Neuronal stem cell (in vitro differentiated cells): ENCODE measurements at places on chromosomes 1 and 21.

DNA sequence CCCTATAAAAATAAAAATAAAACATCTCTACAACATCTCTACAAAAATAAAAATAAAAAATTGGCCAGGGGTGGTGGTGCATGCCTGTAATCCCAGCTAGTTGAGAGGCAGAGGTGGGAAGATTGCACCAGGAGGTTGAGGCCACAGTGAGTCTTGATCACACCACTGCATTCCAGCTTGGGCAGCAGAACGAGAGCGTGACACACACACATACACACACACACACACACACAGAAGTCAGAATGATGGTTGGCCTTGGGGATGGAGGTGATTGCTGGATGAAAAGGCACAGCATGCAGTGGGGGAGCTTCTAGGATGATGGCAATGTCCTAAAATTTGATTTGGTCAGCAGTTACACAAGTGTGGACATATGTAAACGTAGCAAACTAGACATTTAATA, 69.7 kb upstream of the SOD1 start:
- no peak for DNase-seq

DNA sequence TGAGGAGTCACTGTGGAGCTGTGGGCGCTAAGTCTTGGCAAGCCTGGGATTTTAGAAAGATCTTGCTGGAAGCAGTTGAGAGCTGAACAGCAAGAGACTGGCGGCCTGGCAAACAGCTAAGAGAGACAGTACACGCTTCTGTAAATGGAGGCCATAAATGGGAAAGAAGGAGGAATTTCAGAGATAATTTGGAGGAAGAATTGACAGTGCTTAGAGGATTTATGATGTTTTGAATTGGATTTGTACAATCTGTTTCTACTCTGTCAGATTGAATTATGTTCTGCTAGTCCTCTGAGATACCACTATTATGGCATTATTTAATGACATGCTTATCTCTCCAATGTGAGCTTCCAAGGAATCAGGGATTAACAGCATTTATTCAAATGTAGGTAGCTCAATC, 50.1 kb downstream of the ABCA4 start:
- DNase-seq: no peak

- DNase-seq: no peak
These were observed 1.1 kb downstream of the KCND3 start for GRCh38 chr1:111988377-111988742.

GRCh38 chr1:153543736-153544135, 1.9 kb downstream of the S100A4 start:
- no peak for DNase-seq

- no peak for DNase-seq
These were observed 8.2 kb upstream of the MYOM3 start for GRCh38 chr1:24119859-24120756.

- no peak for DNase-seq
These were observed 15.3 kb upstream of the GBP5 start for GRCh38 chr1:89288051-89288340.

DNA sequence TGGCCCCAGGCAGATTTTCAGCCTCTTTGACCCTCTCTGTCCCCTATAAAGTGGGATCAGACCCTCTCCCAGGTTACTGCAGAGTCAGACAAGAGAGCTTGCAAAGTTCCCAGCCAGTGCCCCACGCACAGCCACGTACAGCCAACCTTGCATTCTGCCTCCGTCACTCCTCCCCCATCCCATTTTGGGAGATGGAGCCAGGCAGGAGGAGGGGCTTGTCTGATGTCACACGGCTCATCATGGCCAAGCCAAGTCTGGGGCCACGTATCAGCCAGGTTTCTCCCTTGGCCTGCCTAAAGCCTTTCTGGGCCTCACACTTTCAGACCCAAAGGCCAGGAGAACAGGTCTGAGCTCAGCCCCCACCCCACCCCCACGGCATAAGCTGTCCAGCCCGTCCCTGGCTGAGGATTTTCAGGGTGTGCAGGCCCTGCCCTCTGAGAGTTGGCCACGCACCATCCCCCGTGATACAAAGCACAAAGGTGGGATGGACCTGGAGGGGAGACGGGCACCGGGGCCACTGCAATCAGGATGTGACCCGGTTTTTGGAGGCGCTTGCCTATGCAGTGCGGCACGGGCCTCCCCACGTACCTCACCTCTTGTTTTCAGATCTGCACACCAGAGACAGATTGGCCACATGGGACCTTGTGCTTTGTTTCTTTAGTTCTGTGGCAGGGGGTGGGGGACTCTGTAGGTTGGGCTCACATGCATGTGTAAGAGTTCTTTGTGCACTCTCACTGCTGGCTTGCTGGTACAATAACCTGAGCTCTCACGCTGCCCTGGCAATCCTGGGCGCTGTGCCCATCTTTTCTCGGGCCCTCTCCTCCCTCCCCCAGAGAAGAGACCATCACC, 47.6 kb downstream of the TRIM11 start:
- DNase-seq: no peak

- DNase-seq: no peak
These were observed 32.4 kb upstream of the CAMSAP2 start for GRCh38 chr1:200706111-200706814.

GRCh38 chr1:48007047-48007446, 9.9 kb upstream of the TRABD2B start:
- no peak for DNase-seq

- peak; percentile 41 for DNase-seq
These were observed 106.4 kb downstream of the HMGB4 start for GRCh38 chr1:33970148-33970825.

GRCh38 chr1:228901936-228902681, 166.8 kb downstream of the RHOU start:
- DNase-seq: no peak

- no peak for DNase-seq
These were observed 171.8 kb downstream of the FCRL5 start for GRCh38 chr1:157380523-157380922.

GRCh38 chr1:101394041-101394440, 157.2 kb downstream of the S1PR1 start:
- DNase-seq: no peak

DNA sequence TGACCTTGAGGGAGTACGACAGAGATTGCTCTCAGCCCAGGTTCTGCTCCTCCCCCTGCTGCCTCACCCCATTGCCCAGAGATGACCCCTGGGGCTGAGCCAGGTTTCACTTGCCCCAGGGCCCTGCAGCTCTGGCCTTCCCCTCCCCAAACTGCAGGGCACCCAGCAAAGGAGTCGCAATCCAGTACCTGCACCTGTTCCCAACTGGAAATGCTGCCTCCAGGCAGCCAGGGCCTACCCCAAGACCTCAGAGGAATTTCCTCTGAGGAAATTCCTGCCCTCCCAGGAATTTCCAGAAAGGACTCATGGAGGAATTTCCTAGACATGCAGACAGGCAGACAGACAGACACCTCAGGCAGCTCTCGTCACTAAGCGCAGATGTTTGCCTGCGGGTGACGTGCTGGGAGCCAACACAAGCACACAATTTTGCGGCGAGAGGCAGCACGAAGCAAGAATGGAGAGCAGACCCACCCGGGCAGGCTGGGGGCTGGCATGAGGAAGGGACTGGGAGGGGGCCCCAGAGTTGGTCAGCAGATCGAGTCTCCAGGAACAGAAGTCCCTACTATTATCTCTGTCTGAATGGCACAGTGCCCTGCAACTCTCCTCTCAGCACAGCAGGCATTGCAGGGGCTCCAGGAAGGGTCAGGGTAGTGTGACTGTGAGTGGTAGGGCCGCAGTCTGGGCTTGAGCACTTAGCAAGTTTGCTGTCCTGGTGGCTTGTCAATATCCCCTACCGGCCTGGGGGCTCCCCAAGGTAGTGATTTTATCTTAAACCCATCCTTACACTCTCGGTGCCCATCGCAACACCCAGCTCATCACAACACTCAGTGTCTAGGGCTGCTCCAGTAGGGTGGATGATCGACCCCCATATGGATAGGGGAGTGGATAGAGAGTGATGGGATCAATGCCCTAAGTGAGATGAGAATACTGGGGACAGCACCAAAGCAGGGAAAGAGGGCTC, 2.9 kb upstream of the EFNA1 start:
- no peak for DNase-seq

- no peak for DNase-seq
These were observed 75.1 kb downstream of the CNST start for GRCh38 chr1:246641394-246641793.

DNA sequence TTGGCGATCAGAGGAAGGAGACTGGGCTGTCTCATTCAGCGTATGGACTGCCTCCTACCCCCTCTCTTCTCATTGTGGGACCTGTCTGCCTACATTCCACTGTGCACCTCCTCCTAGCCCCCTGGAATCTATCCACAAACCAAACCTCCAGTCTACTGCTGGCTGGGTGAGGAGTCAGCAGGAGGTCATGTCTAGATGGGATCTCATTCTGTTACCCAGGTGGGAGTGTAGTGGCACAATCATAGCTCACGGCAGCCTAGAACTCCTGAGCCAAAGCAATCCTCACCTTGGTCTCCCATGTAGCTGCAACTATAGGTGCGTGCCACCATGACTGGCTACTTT, 18.0 kb upstream of the TTC22 start:
- no peak for DNase-seq

GRCh38 chr1:35640380-35641232, 720 bp downstream of the PSMB2 start:
- no peak for DNase-seq

- no peak for DNase-seq
These were observed 17.3 kb upstream of the TNFSF4 start for GRCh38 chr1:173224280-173224892.

DNA sequence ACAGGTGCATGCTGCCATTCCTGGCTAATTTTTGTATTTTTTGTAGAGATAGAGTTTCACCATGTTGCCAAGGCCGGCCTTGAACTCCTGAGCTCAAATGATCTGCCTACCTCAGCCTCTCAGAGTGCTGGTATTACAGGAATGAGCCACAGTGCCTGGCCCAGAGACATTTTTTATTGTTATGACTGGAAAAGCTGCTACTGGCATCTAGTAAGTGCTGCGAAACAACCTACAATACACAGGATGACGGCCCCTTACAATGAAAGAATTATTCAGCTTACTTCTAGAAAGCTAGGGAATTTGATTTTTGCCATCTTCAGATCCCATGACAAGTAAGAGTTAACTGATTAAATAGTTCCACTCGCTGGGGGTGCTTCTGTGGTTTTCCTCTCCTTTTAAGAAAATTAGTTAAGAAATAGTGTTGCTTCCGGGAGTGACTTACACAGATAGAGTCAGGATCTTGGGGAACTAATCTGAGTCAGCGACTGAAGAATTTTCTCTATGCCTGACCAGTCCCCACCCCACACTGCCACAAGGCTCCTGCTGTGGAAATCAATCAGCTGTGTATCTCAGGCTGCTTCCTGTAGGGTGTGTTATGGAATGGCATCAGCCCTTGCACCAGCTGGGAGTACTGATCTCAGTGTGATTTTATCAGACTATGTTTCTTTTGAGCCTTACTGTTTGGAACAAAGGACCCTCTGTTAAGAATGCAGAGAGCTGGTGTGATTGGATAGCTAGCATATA, 93.0 kb upstream of the BMP8A start:
- no peak for DNase-seq

DNA sequence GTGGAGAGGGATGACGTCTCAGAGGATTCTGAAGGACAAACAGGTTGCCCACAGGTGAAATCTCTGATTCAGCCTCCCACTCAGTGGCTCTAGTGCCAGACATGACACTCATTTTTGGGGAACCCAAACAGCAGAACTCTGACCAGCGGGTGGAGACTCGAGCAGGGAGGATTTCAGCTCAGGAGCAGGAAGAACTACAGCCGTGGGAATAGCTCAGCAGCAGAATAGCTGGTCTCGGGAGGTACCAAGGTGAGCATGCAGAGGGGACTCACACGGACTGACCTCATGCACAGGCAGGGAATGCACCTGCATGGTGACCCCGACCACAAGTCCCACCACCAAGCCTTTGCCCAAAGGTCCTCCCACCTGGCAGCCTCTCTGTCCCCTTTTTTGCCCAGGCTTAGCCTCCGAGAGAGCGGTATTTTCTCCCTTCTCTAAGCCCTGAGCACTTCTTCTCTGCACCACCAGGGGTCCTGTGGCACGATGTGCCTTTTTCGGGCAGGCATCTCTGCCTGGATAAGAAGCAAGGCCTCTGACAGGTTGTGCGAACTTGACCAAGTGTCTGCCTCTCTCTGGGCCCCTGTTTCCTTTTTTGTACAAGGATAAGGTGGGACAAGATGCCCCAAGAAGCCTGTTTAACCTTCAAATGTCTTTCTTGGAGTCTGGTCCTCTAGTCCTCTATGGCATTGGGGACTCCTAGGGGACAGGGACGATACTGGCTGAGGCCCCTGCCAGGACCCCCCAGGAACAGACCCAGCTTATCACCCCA, 8.8 kb upstream of the FGR start:
- no peak for DNase-seq

- DNase-seq: no peak
These were observed 2.6 kb upstream of the PYCR2 start for GRCh38 chr1:225926551-225927113.

- DNase-seq: no peak
These were observed 606.0 kb downstream of the SMYD3 start for GRCh38 chr1:245901037-245901436.

GRCh38 chr1:24856787-24857506, 73.1 kb downstream of the RUNX3 start:
- no peak for DNase-seq

GRCh38 chr21:36027347-36027746, 33.0 kb downstream of the SETD4 start:
- no peak for DNase-seq

- no peak for DNase-seq
These were observed 287.9 kb downstream of the LTN1 start for GRCh38 chr21:28704746-28705145.

GRCh38 chr21:46555678-46556077, 49.2 kb downstream of the S100B start:
- no peak for DNase-seq

- DNase-seq: no peak
These were observed 919 bp downstream of the MCL1 start for GRCh38 chr1:150578272-150579109.

GRCh38 chr1:53639251-53639763, 99.7 kb downstream of the GLIS1 start:
- DNase-seq: no peak

DNA sequence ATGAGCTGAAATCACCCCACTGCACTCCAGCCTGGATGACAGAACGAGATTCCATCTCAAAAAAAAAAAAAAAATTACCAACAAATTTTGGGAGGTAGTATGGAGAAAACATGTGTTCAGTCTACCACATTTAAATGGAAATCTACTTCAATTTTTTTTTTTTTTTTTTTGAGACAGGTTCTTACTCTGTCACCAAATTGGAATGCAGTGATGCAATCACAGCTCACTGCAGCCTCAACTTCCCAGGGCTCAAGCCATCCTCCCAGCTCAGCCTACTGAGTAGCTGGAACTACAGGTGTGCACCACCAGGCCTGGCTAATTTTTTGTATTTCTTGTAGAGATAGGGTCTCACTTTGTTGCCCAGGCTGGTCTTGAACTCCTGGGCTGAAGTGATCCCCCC, 82.1 kb downstream of the GFI1 start:
- no peak for DNase-seq

GRCh38 chr1:224393294-224393693, 36.6 kb downstream of the CNIH4 start:
- DNase-seq: no peak

- no peak for DNase-seq
These were observed 53.8 kb upstream of the SYT14 start for GRCh38 chr1:209884249-209884648.

DNA sequence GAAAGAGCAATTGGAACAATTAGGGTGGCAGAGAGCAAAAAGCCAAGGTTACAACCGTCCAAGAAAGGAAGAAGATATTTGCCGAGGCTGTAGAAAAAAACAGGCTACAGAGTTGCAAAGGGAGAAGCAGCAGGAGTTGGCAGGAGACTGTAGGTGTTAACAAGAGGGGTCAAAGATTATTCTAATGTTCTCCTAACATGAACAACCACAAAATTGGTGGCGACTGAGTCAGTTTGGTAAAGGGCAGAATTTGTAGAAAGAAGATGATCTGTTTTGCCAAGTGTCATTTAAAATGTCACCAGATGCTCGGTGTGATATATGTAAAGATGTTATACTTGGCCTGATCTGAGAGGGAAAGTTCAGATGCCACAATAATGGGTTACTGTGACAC, 401 bp upstream of the PRUNE1 start:
- peak; percentile 31 for DNase-seq
